ENCODE measurements at places on chromosomes 4 and X.

DNA sequence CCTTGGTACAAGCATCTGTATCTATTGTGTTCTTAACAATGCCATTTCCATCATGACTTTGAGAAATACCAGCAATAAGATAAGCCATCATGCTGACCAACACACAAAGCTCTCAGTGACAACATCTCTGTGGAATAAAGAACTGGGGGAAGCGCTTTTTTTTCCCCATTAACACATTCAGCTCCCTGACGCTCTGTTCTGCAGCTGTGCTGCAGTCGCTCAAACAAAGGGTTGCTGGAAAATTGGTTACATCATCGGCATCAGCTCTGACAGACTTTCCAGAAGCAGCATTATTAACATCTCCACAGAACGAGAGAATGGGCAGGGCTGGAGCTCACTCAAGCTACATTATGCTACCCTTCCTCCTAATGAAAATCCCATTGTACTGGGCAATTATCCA is 39.9 kb downstream of the DCX start:
- no peak for DNase-seq

- DNase-seq: no peak
These were observed 130.1 kb downstream of the KLHL34 start for GRCh38 chrX:21528076-21528475.

DNA sequence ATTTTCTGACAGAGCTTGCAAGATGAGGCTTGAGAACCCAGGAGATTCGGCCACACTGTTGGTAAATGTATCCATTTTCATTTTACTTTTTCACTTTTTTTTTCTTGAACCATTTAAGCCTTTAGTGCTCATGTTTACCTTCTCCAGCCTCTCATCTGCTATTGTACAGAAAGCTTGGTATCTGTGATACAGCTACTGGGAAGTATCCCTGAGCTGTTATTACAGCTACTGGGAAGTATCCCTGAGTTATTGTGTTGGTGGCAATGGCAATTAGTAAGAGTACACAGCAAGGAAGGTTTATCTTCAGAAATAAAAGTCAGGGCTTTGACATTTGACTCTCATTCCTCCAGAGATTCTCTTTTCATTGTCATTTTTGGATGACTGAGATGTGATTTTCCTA is 11.8 kb downstream of the CTSO start:
- DNase-seq: no peak

DNA sequence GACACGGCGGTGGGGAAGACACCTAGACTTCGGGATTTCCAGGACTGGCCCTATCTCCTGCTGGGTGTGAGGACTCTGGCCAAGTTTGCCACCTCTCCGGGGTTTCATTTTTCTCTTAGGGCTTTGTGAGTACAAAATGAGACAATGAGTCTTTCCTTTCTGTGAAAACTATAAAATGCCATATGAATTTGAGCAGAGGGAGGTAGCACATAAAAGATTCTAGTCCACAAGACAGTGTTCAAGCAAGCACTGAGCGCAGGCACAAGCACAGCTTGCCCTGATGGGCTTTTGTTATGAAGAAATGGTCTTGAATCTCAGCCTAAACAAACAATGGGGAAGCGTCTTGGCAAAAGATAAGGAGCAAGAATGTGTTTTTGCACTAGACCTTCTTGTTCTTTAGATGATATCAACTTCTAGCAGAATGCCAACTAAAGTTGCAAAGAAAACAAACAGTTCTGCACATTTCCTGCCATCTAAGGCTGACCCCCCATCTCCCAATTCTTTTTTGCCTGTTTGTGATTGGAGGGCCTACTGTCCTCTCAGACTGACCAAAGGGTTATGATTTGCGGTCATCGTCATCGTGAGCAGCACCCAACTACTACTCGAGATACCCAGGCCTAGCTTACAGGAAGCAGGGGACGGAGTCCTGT is 73.0 kb upstream of the ZNF518B start:
- DNase-seq: no peak

DNA sequence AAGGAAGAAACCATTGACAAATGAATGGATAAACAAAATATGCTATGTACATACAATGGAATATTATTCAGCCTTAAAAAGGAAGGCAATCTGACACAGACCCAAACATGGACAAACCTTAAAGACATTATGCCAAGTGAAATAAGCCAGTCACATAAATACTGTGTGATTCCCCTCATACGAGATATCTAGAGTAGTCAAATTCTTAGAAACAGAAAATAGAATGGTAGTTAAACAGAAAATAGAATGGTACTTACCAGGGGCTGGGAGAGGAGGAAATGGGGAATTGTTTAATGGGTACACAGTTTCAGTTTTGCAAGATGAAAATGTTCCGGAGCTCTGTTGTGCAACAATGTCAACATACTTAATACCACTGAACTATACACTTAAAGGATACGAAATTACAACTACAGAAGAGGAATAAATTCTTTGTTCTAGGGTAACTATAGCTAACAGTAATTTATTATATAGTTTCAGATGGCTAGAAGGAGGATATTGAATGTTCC is 47.8 kb upstream of the DUSP21 start:
- no peak for DNase-seq

- DNase-seq: no peak
These were observed 744.6 kb upstream of the IGFBP7 start for GRCh38 chr4:57854748-57855147.

GRCh38 chr4:142351958-142352357 is 494.1 kb downstream of the INPP4B start:
- DNase-seq: no peak

- no peak for DNase-seq
These were observed 57.4 kb downstream of the CC2D2A start for GRCh38 chr4:15526924-15527592.

DNA sequence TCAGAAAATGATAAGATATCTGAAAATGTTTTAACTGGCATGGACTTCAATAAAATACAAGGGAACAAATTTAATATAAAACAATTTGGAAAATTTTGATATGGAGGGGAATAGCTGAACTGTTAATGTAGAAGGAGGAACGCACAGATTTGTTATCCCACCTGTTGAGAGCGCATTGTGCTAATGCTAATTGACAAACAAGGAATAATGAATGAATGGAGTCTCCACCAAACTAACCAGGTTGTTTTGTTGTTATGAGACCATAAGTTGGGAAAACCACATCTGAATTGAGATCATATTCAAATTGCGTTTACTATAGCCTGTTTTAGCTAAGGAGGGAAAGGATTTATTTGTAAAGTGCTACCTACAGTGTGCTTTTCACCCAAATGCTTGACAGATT is 195.6 kb downstream of the ADGRL3 start:
- DNase-seq: no peak

GRCh38 chr4:21888195-21888976 is 60.2 kb downstream of the KCNIP4 start:
- no peak for DNase-seq

DNA sequence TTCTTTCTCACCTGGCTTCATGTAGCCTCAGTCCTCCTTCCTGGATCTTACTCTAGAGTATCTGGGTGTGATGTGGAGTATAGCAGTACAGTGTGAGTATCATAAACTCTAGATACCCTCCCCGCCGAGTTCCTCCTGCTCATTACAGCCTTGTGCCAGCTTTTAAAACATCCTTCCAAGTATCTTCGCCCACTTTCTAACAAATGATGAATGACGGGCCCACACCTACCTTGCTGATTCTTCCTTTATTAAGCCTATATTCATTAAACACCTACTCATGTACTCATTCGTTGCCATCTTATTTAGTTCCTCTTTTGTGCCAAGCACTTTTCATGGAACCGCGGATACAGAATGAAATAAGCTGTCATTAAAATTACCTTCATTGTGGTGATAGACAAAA is 1585.3 kb upstream of the TENM3 start:
- DNase-seq: no peak

DNA sequence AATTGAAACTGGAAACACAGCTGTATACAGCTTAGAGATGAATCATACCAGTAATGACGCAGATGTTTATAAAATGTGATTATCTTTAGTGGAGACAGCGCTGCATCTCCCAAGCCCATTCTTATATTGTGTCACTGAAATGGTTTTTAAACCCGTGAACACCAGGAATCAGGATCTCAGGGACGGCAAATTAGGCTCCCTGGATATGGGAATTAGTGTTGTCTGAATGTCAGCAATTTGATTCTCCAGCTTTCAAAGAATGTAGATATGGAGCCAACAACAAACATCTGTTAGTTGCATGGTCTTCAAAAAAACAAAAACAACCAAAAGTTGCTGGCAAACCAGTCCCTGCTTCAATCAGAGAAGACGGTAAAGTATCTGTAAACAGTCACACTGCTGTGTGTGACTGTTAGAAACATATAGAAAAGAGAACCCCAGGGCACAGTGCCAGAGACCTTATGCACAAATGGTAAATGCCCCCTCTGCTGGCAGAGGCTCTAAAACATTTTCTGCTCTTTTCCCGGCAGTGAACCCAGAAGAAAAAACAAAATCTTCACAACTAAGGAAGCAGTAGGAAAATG is 351.9 kb upstream of the FTHL17 start:
- DNase-seq: peak; percentile 23

DNA sequence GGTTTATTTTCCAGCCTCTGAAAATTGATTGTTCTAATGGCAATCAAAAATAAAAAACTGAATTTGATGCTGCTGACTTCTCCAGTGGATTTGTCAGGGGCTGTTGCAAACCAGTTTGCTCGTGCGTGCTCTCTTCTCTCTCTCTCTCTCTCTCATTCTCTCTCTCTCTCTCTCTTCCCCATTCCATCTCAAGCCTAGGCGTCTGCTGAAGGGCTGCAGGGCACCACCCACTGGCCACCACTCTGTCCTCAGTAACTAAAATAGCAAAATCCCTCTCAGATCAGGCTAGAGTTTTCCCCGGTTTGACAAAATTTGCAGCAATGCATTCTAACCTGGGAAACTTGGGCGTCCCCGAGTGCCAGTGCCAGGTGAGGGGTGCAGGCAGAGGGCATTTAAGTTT is 19.4 kb downstream of the NKX6-1 start:
- peak; percentile 23 for DNase-seq

DNA sequence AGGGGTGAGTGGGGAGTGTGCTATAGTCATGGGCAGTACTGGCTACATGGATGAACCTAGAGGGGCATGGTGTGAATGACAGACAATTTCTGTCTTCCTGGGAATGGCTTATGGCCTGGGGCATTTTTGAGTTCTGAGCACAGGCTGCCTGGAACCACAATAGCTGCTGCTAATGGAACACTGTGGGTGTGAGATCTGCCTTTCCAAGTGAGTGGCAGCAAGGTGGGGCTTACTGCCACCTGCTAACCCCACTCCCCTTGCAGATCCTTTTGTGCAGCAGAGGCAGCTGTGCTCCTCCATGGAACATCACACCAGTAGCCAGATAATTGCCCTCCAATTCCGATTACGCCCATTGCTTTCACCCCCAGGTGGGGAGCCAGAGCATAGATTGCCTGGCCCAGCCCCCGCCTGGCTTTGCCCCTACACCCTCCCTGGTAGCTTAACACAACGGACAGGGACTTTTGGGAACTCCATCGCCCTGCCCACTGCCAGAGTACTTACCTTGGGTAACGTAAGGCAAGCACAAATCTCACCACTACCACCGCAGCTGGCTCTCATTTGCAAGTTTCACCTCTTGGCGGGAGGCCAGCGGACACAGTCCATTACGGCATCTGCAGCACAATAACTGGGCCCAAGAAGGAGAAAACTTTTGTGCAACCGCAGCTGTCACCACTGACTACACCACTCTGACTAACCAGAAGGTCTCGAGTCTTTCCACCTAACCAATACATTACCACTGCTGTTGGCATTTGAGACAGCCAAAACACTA is 421.2 kb upstream of the NWD2 start:
- no peak for DNase-seq

DNA sequence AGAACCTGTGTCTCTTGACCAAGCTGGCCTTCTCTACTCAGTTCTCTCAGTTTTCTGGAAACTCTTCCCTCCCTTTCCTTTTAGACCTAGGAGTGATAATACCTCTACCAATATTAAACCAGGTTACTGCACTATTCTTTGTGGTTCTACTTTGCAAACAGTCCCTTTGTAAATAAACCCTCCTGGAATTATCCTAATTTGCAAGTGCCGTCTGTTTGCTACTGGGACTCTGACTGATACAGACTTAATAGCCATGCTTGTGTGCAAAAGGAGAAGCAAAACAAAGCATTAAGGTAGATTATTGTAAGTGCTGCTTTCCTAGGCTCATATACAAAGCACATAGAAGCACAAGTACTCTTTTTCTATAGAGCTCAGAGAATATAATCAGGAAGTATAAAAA is 507.0 kb downstream of the INPP4B start:
- DNase-seq: no peak

DNA sequence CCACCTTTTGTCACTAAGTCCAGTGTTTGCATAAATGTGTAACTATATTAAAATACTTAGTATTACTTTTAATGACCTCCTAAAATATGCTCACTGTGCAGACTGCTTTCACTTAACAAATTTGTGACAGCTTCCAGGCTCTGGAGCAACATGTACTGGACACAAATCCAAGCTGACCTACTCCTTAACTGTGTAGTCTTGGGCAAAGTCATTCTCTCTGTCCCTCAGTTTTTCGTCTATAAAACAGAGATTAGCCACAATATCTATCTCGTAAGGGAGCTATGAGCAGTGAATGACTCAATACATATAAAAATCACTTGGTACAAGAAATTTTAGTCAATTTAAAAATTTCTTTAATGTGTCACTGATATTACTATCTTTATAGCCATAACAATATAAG is 20.4 kb upstream of the RAB40A start:
- no peak for DNase-seq

DNA sequence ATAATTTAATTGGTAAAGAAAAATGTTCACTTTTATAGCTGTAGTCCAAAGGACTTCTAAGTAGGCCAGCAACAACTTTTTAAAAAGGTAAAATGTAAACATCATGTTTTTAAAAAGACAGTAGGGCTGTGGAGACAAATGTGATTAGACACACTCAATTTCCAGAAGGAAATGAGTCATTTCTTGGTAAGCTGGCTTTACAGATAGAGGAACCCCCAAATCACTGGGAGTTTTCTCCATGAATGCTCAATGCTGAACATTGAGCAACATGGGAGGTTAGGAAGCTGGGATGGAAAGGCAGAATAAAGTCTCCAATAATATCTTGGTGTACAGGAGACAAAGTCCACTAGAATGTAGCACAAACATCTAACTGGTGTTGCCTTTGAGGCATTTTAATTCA is 121.3 kb downstream of the NWD2 start:
- no peak for DNase-seq

DNA sequence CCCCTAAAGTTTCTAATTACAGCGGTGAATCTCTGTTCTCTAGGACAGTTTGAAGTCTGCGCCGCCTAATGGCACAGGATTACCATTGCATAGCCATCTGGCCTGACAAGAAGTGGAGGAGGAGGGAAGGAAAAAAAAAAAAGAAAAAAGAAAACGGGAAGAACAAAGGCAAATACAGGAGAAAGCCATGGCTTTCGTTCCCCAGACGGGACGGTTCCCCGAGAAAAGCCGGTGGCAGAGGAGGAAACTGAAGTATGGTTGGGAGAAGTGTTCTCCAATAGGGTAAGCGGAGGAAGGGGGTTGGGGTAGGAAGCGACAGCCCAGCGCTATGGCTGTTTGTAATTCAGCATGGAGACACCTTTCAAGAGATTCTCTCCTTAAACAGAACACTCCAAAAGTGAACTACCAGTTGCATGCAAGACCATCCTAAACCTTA is 80.8 kb downstream of the HMGN5 start:
- DNase-seq: peak; percentile 42

Measured in WTC11 (cell line).